ENCODE measurements at places on chromosomes 12 and 14. TPM values are rescaled to one million over a fixed set of nuclear protein-coding genes. Genes with fewer than 3 reads are reported as not detected.
A peak's percentile ranks its signal among the peaks of the same experiment; 100 is the strongest.

Gene MMP17
- 2.5 TPM for total RNA-seq

Gene PRR4
- total RNA-seq = 1.0 TPM

Gene NPAS3
- total RNA-seq = 5.8 TPM

Gene HOXC12
- not detected for total RNA-seq

Gene PLCZ1
- not detected for total RNA-seq

Gene DTX1
- 6.1 TPM for total RNA-seq

Gene ERH
- 43.1 TPM for total RNA-seq

- H3K27me3 ChIP-seq = no peaks in the 10 kb centered on the region
- H3K36me3 ChIP-seq = peaks cover 95% of the 10 kb centered on the region
- DNase-seq = no peak
- H3K4me1 ChIP-seq = peaks cover 45% of the 10 kb centered on the region
- peak overlapping the region; percentile 62 for H3K27ac ChIP-seq
Measured at GRCh38 chr12:53481939-53482586, 17.2 kb downstream of the MAP3K12 start.

DNA sequence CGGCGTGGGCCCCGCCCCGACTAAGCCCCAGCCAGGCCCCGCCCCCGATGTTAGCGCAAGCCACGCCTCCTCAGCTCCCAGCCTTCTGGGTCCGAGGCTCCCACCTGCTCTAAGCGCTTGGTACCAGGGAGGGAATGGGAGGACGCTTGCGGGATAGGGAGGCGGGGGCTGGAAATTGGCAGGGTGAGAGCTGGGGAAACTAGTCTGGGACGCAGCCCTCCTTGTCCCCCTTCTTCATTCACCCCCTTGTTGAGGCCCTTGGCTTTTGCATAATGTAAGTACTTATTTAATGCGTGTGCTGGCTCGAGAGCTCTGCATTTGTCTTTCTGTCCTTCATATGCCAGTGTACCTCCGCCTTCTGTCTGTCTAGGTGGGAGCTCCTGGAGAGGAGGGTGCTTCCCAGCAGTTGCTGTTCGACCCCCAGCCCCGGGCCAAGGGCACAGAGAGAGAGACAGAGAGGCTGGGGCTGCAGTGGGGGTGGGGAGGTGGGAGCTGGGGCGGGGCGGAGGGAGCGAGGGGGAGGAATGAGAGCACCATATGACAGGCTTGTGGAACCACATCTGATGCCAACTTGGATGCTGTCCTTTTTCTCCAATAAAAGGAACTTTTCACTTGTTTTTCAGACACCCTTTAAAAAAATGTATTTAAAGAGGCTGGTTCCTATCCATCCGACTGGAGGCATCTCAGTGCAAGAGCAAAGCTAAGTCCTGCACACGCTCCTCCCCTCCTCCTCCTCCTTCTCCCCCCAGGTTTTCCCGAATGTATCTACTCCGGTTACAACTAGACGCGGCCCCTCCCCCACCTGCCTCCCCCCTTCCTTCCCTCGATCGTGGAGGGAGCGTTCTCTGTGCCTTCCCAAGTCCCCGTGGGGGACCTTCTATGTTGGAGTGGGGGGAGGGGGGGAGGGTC, 25.6 kb upstream of the MAP1LC3B2 start:
- peak overlapping the region; percentile 89 for H3K27ac ChIP-seq
- peak overlapping the region; percentile 58 for H3K4me3 ChIP-seq
- no peaks in the 10 kb centered on the region for H3K36me3 ChIP-seq
- H3K4me1 ChIP-seq = peaks cover 48% of the 10 kb centered on the region

- no peak overlapping the region for H3K4me3 ChIP-seq
- H3K27me3 ChIP-seq = no peaks in the 10 kb centered on the region
- H3K4me1 ChIP-seq = no peaks in the 10 kb centered on the region
- H3K36me3 ChIP-seq = no peaks in the 10 kb centered on the region
- H3K27ac ChIP-seq = no peak overlapping the region
Measured at GRCh38 chr12:44519931-44520330, 356.2 kb downstream of the NELL2 start.

DNA sequence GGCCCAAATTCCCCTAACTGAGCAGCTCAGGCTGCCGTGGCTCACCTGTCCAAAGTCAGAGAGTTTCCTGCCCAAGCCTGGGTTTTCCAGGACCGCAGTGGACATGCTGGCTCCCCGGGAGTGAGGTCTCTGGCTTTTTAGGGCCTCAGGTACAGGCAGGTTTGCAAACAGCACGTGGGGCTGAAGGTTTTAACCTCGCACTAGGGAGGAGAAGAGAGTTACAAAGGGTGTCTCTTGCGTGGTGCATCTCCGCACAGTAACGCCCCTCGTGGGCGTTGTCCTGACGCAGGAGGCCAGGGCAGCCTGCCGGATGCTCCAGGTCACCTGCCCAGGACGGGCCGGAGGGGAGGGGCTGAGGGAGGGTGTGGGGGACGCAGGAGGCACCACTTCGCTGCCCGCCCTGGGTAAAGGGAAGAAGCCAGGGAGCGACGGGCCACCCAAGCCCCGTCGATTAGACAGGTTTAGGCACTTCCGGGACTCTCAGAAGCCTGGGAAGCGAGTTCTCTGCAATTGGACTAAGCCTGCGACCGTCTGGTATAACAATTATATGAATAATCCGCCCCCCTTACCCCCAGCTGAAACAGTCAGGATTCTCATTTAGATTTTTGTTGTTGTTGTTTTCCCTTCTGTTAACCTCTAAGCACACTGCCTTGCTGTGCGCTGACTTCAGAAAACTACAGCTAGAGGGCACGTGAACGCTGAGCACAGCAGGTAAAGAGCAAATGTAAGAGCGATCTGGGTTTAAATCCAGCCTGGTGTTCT, at the start of gene PAH:
TSS of gene PAH (minus strand) at position 219 of the 762 bp plus-strand sequence. CDS start at position 105, 114 bp downstream.
- no peaks in the 10 kb centered on the region for H3K36me3 ChIP-seq
- no peak for DNase-seq
- peak within 1 kb of the TSS; percentile 29 for H3K4me3 ChIP-seq
- H3K27me3 ChIP-seq = peaks cover 20% of the 10 kb centered on the region
- H3K4me1 ChIP-seq = peaks cover 4% of the 10 kb centered on the region

- no peaks in the 10 kb centered on the region for H3K27me3 ChIP-seq
- H3K4me1 ChIP-seq = peaks cover 4% of the 10 kb centered on the region
- no peak overlapping the region for H3K27ac ChIP-seq
- no peaks in the 10 kb centered on the region for H3K36me3 ChIP-seq
Measured at GRCh38 chr12:19945559-19946435, 422.5 kb upstream of the PDE3A start.

DNA sequence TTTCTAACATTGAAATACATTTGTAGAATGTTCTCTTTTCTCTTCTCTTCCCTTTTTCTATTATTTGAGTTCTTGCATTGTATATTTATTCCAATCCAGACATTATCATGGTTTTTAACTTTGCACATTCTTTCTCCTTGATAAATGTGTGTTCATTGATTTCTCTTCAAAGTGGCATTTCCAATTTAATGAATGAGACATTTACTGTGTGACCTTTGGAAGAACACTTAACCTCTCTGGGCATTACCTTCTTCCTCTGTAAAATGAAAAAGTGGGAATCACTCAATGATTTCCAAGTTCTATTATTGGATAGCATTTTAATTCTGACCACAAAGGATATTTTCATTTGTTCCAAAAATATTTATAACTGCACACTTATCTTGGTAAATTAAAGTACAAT, 1095.8 kb downstream of the GALC start:
- H3K27me3 ChIP-seq = no peaks in the 10 kb centered on the region
- no peak for DNase-seq
- no peaks in the 10 kb centered on the region for H3K36me3 ChIP-seq
- H3K27ac ChIP-seq = no peak overlapping the region
- no peaks in the 10 kb centered on the region for H3K4me1 ChIP-seq
- H3K4me3 ChIP-seq = no peak overlapping the region

DNA sequence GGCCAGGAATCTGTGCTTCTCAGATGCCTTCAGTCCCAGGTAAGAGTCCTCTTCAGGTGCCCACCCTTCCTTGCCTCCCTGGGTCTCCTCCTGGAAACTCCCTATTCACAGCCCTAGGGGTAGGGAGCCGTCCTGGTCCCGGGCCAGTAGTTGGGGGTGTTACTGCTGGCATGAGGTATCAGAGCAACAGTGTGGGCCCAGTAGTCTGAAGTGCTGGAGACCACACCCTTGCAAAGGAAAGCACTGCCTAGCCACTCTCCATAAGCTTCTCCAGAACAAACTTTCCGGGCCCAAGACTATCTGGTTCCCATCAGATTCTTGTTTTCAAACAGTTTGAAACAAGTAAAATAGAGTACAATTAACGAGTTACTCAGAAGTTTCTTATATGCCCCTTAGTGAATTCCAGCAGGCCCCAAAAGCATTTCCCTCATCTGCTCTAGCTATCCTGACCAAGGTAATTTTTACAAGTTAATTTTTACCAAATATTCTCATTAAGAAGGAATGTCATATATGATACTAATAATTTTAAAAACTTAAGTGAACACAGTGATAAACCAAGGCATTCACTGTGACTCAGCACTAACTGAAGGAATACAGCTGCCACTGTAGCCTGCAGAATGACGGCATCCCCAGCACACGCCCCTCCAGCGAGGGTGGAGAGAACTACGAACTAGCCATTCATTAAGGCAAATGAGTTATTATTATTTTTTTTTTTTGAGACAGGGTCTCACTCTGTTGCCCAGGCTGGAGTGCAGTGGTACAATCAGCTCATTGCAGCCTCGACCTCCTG, 49.4 kb downstream of the MOK start:
- peaks cover 7% of the 10 kb centered on the region for H3K4me1 ChIP-seq
- H3K27me3 ChIP-seq = no peaks in the 10 kb centered on the region
- H3K27ac ChIP-seq = peak overlapping the region; percentile 45
- no peaks in the 10 kb centered on the region for H3K36me3 ChIP-seq
- no peak overlapping the region for H3K4me3 ChIP-seq

- no peak for DNase-seq
- no peaks in the 10 kb centered on the region for H3K4me1 ChIP-seq
- H3K36me3 ChIP-seq = peaks cover 74% of the 10 kb centered on the region
- H3K27me3 ChIP-seq = no peaks in the 10 kb centered on the region
Measured at GRCh38 chr12:58883576-58884334, 36.5 kb downstream of the LRIG3 start.

- no peaks in the 10 kb centered on the region for H3K4me1 ChIP-seq
- no peaks in the 10 kb centered on the region for H3K36me3 ChIP-seq
- no peak for DNase-seq
- no peak overlapping the region for H3K4me3 ChIP-seq
- no peaks in the 10 kb centered on the region for H3K27me3 ChIP-seq
- H3K27ac ChIP-seq = no peak overlapping the region
Measured at GRCh38 chr12:31019976-31020375, 53.7 kb upstream of the DDX11 start.

DNA sequence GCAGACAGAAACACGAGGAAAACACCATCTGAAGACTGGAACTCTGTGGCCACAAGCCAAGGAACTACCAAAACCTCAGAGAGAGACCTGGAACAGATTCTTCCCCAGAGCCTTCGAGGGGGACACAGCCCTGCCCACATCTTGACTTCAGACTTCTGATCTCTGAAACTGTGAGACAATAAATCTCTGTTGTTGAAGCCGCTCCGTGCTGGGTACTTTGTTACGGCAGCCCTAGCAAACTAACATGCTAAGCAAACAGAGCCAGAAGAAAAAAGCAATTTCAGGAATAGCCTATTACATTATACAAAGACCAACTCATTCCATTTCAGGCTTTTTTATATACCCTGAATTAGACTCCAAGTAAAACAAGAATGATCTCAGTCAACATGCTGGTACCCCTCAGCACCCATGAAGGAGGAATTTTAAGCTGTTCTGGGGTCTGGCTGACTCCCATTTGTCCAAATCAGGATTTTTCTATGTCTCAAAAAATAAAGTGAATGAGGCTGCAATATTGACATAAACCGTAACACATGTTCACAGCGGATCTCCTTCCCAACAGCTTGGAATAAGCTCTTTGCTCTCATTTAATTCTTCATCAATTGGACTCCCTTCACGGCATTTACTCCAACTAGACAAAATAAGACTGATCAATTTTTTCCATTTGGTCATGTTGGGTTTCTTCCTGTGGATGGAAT, 190.1 kb downstream of the FOXN3 start:
- no peak overlapping the region for H3K4me3 ChIP-seq
- H3K4me1 ChIP-seq = peaks cover 46% of the 10 kb centered on the region
- no peak overlapping the region for H3K27ac ChIP-seq
- no peak for DNase-seq

DNA sequence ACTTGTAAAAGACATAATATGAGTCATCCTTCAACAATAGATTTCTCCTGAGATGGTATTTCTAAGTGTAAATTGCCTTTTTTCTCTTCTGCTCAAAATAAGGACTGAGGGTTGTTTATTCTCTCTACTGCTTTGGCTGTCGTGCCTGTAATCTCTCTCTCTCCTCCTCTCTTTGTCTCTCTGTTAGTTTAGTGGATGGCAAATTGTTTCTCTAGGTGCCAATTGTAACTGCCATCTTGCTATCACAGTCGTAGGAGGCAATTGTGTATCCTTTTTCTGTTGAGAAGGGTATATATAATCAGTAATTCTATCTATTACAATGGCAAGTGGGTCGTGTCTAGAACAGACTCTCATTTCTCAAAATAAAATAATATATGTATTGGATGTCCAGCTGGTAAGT, 545.0 kb upstream of the FBXO33 start:
- no peak for DNase-seq
- no peaks in the 10 kb centered on the region for H3K27me3 ChIP-seq
- no peak overlapping the region for H3K27ac ChIP-seq
- H3K4me1 ChIP-seq = no peaks in the 10 kb centered on the region
- H3K4me3 ChIP-seq = no peak overlapping the region

GRCh38 chr12:27821259-27821973, 41.4 kb upstream of the MANSC4 start:
- H3K4me3 ChIP-seq = no peak overlapping the region
- DNase-seq = no peak
- no peaks in the 10 kb centered on the region for H3K27me3 ChIP-seq

GRCh38 chr14:64573109-64573508, 23.3 kb downstream of the PPP1R36 start:
- H3K4me1 ChIP-seq = peaks cover 23% of the 10 kb centered on the region
- H3K27ac ChIP-seq = peak overlapping the region; percentile 81
- DNase-seq = no peak
- no peak overlapping the region for H3K4me3 ChIP-seq
- no peaks in the 10 kb centered on the region for H3K27me3 ChIP-seq
- H3K36me3 ChIP-seq = no peaks in the 10 kb centered on the region

DNA sequence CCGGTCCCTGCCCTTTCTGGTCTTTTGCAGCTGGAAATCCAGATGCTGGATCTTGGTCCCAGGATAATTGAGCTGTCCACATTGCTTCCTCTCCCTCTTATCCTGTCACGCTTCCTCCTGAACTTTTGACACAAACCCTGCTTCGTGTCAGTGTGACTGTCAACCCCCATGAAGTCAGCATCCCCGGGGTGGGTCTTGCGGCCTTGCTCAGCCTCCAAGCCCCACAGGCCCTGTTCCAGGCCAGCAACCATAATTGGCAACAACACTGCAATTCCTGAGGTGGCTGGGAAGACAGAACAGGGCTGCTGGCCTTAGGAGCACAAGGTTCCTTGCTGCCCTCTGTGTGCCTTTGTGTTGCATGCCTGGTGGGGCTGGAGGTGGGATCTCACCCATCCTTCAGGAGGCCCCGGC, 74.9 kb downstream of the NTF3 start:
- H3K4me1 ChIP-seq = peaks cover 5% of the 10 kb centered on the region
- H3K27ac ChIP-seq = no peak overlapping the region
- H3K36me3 ChIP-seq = no peaks in the 10 kb centered on the region

GRCh38 chr12:24297516-24297915, 348.0 kb upstream of the SOX5 start:
- H3K27me3 ChIP-seq = no peaks in the 10 kb centered on the region
- no peak for DNase-seq
- H3K4me1 ChIP-seq = no peaks in the 10 kb centered on the region
- no peak overlapping the region for H3K4me3 ChIP-seq
- no peak overlapping the region for H3K27ac ChIP-seq

- H3K36me3 ChIP-seq = peaks cover 30% of the 10 kb centered on the region
- no peak for DNase-seq
- peak overlapping the region; percentile 60 for H3K27ac ChIP-seq
Measured at GRCh38 chr12:54352891-54353874, 11.1 kb downstream of the GPR84 start.

GRCh38 chr12:101107032-101107763, 102.8 kb downstream of the SLC5A8 start:
- DNase-seq = no peak
- H3K36me3 ChIP-seq = no peaks in the 10 kb centered on the region
- no peak overlapping the region for H3K27ac ChIP-seq
- no peaks in the 10 kb centered on the region for H3K27me3 ChIP-seq
- no peaks in the 10 kb centered on the region for H3K4me1 ChIP-seq
- no peak overlapping the region for H3K4me3 ChIP-seq

All from esophagus muscularis mucosa (tissue), 4 donors.